ENCODE measurements at places on chromosomes 12 and 14.

GRCh38 chr12:76266797-76267196 lies 81.4 kb downstream of the BBS10 start:
- DNase-seq = no peak

DNA sequence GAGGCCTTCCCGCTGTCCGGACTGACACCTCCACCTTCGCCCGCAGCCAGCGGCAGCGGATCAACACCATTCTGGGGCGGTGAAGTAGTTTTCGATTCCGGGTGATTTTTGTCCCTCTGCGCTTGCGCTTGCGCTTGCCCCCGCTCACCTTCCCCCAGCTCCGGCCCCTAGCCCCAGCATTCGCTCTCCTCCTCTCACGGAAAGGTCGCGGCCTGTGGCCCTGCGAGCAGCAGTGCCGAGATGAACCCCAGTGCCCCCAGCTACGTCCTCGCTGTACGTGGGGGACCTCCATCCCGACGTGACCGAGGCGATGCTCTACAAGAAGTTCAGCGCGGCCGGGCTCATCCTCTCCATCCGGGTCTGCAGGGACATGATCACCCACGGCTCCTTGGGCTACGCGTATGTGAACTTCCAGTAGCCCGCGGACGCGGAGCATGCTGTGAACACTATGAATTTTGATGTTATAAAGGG lies 22.7 kb upstream of the SRGAP1 start:
- no peak for DNase-seq

DNA sequence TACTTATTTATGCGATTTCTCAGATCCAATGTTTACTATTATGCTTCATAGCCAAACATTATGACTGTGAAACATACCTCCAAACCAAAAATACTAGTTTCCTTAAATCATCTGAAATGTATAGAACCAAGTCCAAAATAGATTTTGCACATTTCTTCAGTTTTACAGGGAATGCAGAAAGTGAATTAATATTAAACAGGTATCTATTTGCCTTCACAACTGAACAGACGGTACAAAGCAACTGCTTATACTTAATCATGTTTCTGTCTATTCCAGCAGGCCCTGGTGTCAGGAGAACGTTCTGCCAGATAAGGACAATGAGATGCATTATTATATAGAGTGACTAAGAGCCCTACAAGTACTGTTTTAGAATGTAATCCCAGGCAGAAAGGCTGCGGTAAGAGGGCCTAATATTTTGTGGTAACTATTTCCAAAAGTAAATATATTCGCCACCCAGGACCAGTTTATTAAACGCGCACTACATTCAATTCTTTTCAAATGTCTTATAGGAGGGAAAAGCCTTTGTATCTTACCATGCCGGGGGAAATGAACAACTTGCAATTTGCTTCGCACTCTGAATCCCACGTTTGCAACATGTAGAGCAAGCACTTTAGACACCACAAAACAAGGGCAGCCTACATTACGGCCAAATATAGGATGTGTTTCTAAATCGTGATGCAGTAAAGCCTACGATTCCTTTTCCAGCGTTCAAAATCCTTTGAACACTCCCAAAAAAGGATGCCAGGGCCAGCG lies 1.5 kb downstream of the CORO1C start:
- peak; percentile 75 for DNase-seq

DNA sequence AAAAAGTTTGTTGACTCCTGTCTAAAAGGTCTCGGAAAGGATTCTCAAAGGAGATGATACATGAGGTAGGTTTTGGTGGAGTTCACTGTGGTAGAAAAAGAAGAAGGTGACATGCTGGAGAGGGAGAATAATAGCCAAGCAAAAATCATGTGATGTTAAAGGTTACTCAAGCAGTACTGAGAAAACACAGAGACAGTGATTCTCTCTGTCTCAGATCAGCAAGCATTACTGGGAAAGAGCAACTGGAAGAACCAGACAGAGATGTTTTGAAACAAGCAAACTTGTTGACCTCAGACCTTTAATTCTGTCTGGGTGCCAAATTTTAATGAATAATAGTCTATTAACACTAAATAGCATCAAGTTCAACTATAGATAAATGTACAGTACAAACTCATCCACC lies 183.5 kb upstream of the PLEKHG7 start:
- DNase-seq = no peak

GRCh38 chr14:29896354-29896821 lies 31.3 kb downstream of the PRKD1 start:
- DNase-seq = peak; percentile 28

GRCh38 chr12:6047249-6048237 lies 76.9 kb downstream of the VWF start:
- DNase-seq = no peak

DNA sequence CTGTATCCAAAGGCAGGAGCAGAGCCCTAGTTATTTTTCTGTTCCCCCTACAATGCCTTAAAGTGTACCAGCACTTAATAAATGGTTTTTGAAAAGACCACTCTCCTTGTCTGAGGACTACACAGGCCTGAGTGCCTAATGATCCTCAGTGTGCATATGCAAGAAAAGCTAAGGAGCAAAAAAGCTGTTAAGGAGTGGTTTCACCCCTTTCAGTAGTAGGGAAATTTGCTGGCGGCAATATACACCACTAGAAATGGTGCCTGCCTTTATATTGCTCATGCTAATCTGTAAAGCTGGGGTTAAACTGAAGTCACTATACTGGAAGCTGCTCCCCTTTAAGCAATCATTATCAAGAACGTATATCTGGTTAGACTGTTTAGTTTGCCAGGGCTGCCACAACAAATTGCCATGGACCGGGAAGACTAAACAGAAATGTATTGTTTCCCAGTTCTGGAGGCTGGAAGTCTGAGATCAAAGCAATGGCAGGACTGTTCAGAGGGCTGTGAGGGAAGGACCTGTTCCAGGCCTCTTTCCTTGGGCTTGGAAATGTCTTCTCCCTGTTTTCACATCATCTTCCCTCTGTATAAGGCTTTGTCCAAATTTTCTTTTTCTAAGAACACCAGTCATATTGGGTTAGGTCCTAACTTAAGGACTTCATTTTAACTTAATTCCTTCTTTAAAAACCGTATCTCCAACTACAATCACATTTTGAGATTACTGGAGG lies 30.2 kb downstream of the PRDM4 start:
- no peak for DNase-seq

DNA sequence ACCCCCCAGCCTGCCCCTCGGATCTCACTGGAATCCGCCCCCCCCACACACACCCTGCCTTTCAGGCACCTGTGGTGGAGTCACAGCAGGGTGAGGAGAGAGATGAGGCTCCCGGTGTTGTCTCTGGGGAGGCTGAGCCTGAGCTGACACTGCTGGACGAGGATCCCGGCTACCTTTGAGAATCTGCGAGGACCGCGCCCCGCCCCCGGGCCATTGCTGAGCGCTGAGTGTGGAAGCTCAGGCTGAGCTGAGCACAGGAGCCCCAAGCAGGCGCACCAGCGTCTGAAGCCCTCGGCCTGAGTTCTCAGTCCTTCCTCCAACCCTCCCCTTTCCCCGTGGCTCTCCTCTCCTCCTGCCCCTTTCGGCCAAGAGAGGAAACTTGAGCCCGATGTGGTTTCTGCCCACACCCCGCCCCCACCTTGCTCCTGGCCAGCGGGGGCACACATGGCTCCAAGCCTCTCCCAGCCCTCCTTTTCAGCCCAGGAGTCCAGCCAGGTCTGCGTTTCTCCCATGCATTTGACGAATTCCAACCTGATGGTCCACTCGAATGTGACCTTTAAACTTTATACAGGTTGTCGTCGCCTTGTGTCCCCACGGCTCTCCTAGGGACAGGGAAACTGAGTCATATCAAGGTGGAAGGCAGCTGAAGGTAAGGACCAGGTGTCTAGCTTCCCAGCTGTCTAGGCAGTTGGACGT lies at the start of gene NFE2:
Gene NFE2, minus strand, starts transcription at position 284 of the 696 bp plus-strand sequence. CDS start 5,767 bp downstream, outside the sequence.
- DNase-seq = no peak

DNA sequence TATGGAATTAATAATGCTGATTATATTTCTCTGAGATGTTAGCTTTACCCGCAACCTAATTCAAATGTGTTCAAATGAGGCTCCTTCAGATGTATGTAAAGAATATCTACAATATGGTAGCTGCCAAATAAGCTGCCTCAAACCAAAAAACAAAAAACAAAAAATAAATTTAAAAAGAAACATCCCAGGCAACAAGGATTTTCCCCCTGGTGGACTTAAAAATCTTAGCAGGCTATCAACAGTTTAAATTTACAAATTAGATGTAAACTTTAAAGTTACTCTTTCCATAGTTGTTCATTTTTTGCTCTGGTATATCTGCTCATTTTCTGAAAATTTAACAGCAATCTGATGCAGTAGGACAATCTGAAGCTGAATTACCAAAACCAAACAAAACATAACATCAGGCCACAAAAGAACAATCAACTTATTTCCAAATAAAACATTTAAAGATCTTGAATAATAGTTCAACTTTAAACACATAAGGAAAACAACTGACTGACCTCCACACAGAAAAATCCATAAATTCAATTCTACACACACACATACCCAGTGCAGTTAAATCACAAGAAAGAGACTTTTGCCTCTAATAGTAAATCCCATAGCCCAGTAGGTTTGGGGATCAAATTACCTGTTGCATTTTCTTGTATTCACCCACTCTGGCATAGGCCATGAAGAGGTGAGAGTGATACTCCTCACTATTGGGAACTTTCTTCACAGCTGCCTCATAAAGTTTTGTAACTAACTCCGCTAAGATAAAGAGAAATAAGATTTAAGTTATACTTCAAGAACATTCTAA lies 21.3 kb downstream of the NAA25 start:
- no peak for DNase-seq

DNA sequence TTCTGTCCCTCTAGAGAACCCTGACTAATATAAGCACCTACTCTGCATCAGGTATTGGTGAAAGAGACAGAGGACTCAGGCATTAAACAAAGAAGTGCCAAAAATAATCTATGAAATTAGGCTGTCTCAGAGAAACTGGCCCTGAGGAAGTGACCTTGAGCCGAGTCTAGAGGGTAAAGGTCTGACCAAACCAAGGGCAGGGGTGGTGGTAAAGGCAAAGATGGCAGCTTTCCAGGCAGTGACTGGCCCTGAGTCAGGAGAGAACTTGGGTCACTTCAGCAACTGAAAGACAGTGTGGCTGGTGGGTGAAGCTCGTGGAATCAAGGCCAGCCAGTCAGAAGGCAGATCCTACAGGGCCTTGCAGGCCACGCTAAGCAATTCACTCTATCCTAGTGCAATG lies 30.6 kb downstream of the CDKL1 start:
- no peak for DNase-seq

Measured in NCI-H526 treated with DMSO at 0.1 percent for 48 hours (cell line).